ENCODE measurements at places on chromosomes 3 and 15.

DNA sequence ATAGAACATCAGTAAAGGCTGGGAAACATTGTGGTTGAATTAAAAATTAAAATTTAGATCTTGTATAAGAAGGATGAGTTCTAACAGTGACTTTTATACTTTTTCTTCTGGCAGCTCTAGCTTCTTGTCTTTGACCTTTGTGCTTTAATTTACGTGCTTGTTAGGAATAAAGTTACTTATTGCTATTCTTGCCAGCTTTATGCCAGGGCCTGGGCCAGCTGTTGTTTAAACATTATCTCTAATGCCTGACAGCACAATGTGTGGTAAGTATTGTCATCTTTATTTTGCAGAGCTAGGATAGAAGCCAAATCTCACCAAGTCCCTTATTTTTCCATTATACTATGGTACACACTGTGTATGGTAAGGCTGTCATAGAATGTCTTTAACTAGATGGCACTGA lies 766.7 kb upstream of the GOLIM4 start:
- no peak for DNase-seq

DNA sequence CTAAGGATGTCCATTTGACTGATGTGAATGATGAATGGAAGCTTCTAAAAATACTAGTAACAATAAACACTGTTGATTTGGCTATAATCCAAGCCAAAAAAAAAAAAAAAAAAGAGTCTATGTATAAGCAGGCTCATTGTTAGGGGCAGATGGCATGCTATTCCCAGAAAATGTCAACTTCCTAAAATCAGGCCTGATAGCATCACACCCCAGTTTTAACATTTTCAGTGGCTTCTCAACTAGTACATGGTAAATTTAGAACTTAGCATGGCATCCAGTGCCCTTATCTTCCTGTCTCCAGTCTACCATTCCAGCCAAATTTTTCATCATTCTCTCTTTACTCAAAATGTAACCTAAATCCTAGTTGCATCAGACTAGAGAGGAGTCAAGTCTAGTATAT lies 288.2 kb upstream of the ZNF385D start:
- no peak for DNase-seq

- no peak for DNase-seq
Observed at GRCh38 chr15:95327661-95328060, 1002.8 kb upstream of the NR2F2 start.

GRCh38 chr3:119743921-119744320 lies 38.0 kb upstream of the NR1I2 start:
- no peak for DNase-seq

GRCh38 chr3:194019398-194020165 lies 116.4 kb upstream of the HES1 start:
- DNase-seq: no peak

GRCh38 chr15:72058585-72058984 lies 59.4 kb downstream of the MYO9A start:
- no peak for DNase-seq

- DNase-seq: no peak
Observed at GRCh38 chr15:69138963-69139362, 21.5 kb upstream of the GLCE start.

GRCh38 chr15:68277131-68277602 lies 378 bp upstream of the FEM1B start:
- DNase-seq: no peak

GRCh38 chr3:140176526-140176925 lies 241.5 kb downstream of the CLSTN2 start:
- no peak for DNase-seq

GRCh38 chr3:171229173-171229572 lies 202.7 kb upstream of the SLC2A2 start:
- no peak for DNase-seq

- DNase-seq: no peak
Observed at GRCh38 chr15:74200412-74200815, 2.2 kb downstream of the STRA6 start.

DNA sequence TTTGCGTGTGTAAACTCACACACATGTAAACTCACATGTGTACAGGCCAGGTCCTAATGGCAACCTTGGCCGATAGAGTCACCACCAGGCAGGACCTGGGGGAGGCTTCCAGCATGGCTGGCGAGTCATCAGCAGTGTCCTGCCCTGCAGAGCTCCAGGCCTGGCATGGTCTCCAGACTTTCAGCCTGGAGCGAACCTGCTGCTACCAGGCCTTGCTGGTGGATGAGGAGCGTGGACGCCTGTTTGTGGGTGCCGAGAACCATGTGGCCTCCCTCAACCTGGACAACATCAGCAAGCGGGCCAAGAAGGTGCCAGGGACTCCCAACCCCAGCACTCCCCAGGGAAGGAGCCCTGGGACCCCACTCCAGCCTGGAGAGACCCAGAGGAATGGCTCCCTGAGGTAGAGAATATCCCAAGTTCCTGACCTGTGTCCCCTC lies 1.0 kb downstream of the SEMA3B start:
- DNase-seq: no peak

DNA sequence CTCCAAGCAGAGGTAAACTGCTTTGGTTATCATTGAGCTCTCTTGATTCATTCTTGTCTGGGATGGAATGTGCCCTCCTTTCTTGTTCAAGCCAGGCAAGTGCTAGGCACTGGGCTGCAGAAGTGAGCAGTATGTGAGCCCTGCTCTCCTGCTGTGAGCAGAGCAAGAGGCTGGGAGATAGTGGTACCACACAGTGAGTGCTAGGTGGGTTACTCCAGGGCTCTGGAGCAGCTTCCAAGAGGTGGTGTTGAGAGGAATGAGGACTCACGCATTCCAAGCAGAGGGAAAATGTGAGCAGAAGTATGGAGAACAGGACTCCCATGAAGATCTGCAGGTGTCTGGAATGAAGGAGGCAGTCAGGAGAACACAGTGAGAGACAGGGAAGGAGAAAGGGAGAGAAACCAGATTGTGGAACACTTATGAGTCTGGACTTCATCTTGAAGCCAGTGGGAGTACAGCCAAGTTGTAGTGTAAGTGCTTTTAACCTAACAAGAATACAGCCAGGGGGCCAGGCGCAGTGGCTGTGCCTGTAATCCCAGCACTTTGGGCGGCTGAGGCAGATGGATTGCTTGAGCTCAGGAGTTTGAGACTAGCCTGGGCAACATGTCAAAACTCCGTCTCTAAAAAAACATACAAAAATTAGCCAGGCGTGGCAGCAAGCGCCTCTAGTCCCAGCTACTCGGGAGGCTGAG lies 199.9 kb upstream of the CTDSPL start:
- no peak for DNase-seq

DNA sequence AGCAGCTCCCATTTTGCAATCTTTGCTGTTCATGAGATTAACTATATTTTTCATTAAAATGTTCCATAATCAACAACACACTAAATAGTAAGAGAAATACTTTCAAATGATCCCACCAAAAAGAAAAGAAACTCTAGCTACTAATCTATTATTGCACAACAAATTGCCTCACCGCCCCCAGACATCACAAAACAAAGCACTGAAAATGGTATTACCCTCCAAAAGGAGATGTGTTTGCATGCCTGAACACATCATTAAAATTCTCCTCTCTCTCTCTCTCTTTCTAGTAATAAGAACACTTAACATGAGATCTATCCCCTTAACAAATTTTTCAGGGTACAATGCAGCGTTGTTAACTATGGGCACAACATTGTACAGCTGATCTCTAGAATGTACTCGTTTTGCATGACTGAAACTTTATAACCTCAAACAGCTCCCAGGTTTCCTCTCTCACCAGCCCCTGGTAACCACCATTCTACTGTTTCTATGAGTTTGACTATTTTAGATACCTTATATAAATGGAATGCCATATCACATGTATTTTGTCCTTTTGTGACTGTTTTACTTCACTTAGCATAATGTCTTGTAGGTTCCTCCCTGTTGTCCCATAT lies 33.1 kb downstream of the WNT5A start:
- no peak for DNase-seq

- no peak for DNase-seq
Observed at GRCh38 chr15:41521614-41522013, 8.0 kb upstream of the LTK start.

DNA sequence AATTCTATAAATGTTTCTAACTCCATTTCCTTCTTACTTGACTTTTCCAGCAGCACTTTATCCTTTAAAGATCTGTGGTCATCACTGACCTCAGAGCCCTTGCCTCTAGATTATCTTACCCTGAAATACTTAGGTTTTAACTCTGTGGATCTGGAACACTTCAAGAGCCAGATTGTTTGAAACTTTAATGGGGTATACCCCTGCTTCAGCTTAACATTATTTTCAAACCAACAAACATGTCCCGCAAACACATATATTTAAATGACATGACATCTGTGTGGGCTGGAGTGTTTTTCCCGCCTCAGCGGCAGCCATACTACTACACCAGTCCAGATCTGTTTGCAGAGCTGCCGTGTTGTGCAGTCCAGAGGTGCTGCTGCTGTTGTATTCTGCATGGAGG lies 252.0 kb upstream of the TPM1 start:
- no peak for DNase-seq

GRCh38 chr3:175434561-175434960 lies 575.4 kb downstream of the NAALADL2 start:
- DNase-seq: no peak

- DNase-seq: no peak
Observed at GRCh38 chr3:159624616-159625015, 364.0 kb upstream of the IL12A start.

GRCh38 chr3:117011687-117012250 lies 302.2 kb downstream of the TUSC7 start:
- DNase-seq: no peak

DNA sequence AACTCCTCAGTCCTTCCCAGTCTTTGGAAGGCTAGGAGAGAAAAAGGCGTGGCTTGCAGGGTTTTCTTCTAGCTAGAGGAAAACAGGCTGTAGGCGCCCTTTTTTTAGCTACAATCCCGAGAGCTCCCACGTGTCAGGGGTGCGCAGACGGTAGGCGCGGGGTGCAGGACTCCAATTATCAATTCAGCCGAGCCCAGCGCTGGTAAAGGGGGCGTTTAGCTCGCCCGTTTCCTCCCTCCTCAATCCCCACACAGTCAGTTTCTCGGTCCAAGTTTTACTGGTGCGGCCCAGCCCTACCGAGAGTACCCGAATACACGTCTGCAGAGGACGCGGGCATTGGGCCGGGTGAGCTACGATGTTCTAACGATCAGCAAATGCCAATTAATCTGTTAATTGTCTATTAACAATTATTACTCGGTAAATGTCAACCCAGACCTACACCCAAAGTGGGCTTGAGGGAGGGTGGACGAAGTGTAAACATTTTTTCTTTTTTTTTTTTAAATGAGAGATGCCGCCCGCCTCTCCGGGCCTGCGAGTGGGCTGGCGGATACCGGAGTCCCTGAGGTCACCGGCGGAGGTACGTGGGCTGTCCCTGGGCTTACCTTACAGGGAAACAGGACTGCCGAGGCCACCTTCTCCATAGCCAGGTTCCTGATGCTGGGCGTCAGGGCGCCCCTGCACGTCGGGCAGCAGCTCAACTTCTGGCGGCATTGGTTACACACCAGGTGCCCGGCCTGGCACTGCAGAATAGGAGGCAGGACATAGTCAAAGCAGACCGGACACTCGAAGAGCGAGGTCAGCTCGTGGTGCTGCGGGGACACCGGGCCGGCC lies 923 bp downstream of the SIAH2 start:
- DNase-seq: peak; percentile 55

DNA sequence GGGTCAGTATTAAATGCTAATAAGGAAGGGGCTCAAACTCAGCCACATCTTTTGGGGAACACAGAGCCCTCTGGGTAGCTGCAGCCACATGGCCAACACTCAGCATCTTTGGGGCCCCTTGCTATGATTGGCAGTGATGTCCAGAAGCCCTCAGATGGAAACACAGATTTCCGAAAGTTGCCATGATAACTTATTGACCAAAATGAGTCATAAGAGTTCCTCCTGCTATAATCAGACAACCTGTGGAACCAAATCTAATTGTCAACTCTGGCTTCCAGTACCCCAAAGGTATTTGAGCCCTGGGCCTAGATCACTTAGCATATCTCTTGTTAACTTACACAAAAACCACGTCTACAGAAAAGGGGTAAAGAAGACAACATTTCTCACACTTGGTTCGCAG lies 392.2 kb downstream of the KCNH8 start:
- no peak for DNase-seq

- DNase-seq: no peak
Observed at GRCh38 chr3:110420158-110420641, 651.4 kb upstream of the NECTIN3 start.

- peak; percentile 69 for DNase-seq
Observed at GRCh38 chr15:76996526-76997401, 1.8 kb downstream of the PSTPIP1 start.

DNA sequence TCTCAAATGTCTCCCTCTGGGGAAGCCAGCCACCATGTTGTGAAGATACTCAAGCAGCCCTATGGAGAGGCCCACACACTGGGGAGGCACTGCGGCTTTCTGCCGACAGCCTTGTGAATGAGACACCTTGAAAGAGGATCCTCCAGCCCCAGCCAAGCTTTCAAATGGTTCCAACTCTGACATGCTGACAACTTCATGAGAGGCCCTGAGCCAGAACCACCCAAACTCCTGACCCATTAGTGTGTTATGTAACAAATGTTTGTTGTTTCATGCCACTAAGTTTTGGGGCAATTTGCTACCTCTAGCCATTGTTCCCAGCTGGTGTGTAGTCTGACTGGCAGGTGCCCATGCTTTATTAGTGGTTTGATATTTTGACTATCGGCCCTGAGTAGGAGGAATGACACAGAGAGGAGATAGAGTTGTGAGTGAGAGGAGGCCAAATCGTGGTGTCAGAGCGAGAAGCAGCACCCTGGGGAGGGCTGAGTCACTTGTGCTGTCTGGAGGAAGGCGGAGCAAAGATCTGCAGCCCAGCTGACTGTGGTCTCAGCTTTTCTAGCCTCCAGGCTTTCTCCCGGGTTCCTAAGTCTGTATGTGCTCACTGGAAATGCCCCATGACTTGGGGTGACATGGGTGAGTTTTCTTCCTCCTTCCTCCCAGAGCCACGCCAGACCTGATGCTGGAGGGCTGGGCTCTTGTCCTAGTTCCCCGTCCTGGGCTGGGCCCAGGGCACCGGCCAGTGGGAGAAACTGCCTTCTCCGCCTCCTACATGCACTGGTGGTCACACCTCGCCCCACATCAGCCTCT lies 56.7 kb upstream of the BLM start:
- peak; percentile 59 for DNase-seq

DNA sequence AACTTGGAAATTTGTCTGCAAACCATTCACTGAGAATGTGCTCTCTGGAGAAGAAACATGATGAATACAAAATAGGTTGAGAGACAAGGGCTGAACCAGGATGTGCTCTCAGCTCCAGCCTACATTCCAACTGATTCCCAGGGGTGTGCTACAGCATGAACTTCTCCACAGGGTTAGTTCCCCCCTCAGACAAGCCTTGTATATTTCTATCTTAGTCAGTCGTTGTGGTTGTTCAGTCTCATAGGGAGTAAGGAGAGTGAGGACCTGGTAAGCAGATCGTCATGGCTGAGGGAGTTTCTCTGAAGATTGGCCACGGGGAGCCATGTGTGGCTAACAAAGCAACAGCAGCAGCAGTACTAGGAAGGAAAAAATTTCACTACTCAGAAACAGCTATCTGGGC lies 919.7 kb upstream of the CADM2 start:
- DNase-seq: no peak

- DNase-seq: no peak
Observed at GRCh38 chr3:185065059-185065458, 87.8 kb downstream of the C3orf70 start.

All from natural killer cell (primary cell).